ENCODE measurements at places on chromosomes 16 and 17. TPM values are rescaled to one million over a fixed set of nuclear protein-coding genes. Genes with fewer than 3 reads are reported as not detected.

Gene DNAJA3
- total RNA-seq, result 93.2 TPM

GRCh38 chr16:56870276-56870888 lies 5.4 kb downstream of the SLC12A3 start:
- DNase-seq, result no peak

DNA sequence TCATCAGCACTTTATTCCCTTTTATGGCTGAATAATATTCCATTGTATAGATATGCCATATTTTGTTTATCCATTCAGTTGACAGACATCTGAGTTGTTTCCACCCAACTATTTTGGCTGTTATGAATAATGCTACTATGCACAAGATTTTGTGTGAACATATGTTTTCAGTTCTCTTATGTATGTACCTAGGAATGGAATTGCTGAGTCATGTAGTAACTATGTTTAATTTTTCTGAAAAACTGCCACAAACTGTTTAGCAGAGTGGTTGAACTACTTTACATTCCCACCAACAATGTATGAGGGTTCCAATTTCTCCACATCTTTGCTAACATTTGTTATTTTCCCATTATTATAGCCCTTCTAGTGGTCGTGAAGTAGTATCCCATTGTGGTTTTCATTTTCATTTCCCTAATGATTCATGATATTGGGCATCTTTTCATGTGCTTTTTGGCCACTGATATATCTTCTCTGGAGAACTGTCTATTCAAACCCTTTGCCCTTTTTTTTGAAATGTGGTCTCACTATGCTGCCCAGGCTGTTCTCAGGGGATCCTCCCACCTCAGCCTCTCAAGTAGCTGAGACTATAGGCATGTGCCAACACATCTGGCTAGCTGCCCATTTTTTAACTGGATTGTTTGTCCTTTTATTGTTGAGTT lies 26.3 kb downstream of the SMURF2 start:
- no peak for DNase-seq

GRCh38 chr17:80845863-80846671 lies 145.6 kb upstream of the CHMP6 start:
- DNase-seq, result no peak

- no peak for DNase-seq
Observed at GRCh38 chr17:57937492-57937891, 17.7 kb downstream of the CUEDC1 start.

DNA sequence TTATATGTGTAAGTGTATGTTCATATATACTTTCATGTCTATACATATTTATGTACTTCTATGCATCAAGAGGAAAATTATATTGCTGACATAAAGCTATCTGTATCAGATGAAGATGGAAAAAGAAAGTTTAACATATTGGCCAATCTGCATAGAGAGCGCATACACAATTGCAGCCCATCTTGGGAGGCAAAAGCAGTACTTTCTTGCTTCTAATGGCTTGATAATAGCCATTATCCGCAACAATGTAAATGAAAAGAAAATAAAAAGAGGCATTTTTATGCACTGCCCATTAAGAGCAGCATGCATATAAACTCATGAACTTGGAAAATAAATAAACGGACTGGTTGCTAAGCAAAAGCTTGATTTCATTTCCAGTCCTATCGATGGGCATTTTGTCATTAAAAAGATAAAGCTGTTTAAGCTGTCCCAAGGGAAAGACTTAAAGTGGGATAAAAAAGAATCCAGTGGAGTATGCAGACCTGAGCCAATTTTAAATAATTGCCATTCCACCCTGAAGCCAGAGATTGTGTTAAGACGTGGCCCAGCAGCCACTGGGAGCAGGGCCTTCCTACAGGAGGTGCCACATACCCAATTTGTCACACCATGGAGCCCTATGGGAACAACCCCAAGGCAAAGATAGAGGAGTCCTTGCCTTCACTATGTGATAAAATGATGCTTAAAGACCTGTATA lies 183.6 kb upstream of the CDH11 start:
- no peak for DNase-seq

DNA sequence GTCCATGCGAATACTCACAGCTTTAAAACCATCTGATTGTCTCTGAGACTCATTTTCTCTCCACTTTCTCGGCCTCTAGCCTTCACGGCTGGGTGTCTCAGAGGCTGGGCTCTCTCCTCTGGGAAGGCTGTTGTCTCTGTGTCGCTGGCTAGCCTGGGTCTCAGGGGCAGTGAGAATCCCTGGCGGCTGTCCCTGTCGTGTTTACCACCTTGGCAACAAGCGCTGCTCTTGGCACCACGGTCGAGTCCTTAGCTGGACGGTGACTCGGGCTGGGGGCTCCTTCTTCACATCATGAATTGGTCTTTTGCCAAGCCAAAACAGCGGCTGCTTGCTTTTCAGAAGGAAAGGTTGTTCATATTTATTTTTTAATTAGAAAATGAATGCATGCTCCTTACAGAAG lies 81.1 kb downstream of the MSI2 start:
- no peak for DNase-seq

Gene TMEM114
- not detected for total RNA-seq

Gene TLCD3B
- total RNA-seq, result not detected

GRCh38 chr16:81818905-81819304 lies 39.8 kb downstream of the PLCG2 start:
- no peak for DNase-seq

Gene COX6A2
- total RNA-seq, result not detected

DNA sequence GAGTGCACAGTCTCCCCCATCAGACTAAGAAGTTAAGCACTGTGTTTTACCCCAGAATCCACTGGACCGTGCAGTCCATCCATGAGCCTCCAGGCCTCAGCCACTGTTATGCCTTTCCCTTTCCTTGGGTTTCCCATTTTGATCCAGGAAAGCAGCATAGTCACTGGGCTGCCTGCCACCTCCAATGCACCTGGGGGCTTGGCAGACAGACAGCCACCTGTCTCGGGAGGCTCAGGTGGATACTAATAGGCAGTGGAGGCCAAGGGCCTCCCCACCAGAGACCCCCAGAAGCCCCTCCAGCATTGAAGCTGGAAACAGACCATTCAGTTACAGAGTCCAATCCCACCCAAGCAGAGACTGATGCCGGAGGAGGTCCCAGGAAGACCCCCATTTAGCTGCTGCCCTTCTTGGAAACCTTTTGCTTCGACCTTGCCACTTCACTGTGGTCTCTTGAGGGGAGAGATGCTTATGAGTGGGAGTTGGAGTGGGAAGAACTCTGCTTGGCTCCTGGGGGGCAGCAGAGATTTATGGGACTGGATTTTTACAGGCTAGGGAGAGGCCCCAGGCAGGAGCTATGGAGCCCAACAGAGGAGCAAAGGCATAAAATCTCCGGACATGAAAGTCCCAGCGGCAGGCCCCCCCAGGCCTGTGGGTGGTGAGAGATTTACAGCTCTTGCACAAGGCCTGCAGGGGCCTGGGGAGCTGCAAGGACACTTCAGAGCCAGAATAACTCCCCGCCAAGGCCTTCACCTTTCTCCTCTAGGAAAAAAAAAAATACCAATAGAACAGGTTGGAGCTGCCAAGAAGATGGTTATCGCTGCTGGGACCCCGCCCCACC lies 12.2 kb upstream of the SP2 start:
- DNase-seq, result no peak

- DNase-seq, result no peak
Observed at GRCh38 chr17:72365857-72366414, 245.1 kb downstream of the SOX9 start.

DNA sequence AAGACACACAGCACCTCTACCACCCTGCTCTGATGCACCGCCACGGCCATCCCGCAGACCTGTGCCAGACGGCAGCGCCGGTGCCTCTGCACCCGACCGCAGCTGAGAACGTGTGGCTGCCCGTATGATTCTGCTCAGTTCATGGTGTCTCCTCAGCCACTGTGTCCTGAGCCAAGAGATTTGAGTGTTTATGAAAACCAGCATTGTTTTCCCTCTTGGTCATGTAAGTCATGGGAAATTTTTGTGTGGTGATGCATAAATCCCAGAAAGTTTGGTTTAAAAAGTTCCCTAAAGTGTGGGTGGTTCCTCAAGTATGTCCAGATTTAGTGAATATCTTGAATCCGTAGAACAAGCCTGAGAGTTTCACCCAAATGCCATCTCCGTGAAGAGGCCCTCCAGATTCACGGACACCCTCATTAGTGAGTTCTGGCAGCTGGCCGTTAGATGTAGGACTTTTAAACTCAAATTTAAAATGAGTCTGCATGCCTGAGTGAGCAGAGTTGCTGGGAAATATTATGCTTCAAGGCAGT lies 57.6 kb downstream of the CDRT4 start:
- DNase-seq, result peak; percentile 93

Gene KRT12
- 0.59 TPM for total RNA-seq

- DNase-seq, result peak; percentile 37
Observed at GRCh38 chr17:37438141-37438540, 31.5 kb downstream of the TADA2A start.

- DNase-seq, result no peak
Observed at GRCh38 chr16:1182950-1183907, 30.3 kb downstream of the CACNA1H start.

Gene ALDH3A1
- total RNA-seq, result not detected

Gene TEX14
- total RNA-seq, result 0.55 TPM

- DNase-seq, result no peak
Observed at GRCh38 chr16:4892361-4893102, 44.4 kb downstream of the PPL start.

GRCh38 chr16:73020409-73020884 lies 27.5 kb downstream of the ZFHX3 start:
- DNase-seq, result peak; percentile 86
